CD4-positive, alpha-beta T cell treated with Interleukin-15 for 1 hour (primary cell): ENCODE measurements at places on chromosomes 13 and 19.

DNA sequence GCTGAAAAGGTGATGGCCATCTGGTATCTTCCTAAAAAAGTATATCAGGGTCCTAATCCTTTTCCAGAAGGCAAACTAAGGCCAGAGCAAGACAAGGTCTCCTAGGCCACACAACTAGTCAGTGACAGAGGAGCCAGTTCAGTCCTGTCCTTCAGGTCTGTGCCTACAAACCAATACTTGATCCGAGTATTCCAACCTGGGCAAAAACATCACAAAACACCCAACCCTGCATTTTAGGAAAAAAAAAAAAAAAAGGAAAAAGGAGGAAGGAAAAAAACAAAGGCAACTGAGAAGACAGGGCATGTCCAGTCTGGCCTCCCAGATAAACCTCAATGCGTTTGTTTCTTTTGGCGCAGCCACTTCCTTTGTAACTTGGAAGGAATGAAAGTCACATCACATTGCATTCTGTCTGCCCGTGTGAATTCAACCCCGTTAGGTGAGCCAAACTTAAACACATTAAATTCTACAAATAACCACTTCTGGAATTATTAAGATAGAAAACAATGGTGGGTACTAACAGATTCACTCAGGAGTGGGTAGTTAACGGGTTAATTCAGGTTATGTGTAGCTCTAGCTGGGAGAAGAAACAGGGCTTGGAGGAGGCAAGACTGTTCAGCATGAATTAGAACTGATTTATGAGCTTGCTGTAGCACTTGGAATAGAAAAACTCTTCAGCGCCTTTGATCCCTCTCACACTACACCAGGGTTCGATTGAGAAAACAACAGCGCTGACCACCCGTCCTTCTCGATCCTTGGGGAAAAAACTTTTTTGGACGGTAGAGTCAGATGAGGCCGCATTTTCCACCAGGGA lies 43.0 kb upstream of the HNRNPA1L2 start:
- DNase-seq = no peak

DNA sequence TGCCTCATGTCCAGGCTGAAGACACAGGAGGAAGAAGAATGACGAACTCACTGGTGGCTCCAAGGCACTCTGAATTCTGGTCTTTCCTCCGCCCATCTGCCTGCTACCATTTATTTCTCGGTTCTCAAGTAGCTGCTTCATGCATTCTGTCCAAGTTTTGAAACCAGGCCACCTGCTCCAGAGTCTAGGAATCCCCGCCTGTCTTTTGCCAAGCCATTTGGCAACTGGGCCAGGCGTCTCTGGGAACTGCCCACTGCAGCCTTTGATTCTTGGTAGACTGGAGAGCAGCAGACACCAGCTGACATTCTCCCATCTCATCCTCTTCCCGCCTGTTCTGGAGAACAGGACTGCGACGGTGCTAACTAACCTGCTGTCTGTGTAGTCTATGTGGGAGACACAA lies 10.8 kb downstream of the SLC35E1 start:
- no peak for DNase-seq

GRCh38 chr19:19261350-19262189 lies 11.5 kb downstream of the TM6SF2 start:
- DNase-seq = no peak

GRCh38 chr13:73608157-73608516 lies 526.1 kb downstream of the KLF12 start:
- no peak for DNase-seq

DNA sequence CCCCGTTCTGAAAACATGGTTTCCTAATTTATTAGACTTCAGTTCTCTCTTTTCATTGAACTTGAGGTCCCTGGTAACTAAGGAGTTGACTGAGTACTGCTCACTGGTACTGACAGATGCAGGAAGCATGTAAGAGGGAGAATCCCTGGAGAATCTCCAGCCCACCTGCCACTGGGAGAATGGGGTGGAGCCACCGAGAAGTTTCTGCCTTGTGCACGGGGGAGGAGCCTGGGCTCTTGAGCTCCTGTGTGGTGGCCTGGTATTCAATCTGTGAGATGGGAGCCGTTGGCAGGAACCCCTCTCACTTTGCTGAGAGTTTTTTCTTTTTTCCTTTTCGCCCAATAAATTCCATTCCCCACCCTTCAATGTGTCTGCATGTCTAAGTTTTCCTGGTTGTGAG lies 13.2 kb upstream of the AKAP11 start:
- DNase-seq = no peak

DNA sequence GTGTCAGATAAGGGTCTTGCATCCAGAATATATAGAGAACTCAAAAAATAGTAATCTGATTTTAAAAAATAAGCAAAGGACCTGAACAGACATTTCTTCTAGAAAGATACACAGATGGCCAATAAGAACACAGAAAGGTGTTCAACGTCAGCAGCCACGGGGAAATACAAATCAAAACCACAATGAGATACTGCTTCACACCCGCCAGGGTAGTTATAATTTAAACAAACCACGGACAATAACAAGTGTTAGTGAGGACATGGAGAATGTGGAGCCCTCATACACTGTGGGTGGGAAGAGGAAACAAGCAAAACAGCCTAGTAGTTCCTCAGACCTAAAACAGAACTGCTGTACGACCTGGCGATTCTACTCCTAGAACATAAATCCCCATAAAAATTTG lies 26.7 kb upstream of the NAPA start:
- DNase-seq = peak; percentile 58
